ENCODE measurements at places on chromosomes 16 and 17.

GRCh38 chr17:60577147-60577915, 22.7 kb upstream of the PPM1D start:
- peak; percentile 42 for DNase-seq

DNA sequence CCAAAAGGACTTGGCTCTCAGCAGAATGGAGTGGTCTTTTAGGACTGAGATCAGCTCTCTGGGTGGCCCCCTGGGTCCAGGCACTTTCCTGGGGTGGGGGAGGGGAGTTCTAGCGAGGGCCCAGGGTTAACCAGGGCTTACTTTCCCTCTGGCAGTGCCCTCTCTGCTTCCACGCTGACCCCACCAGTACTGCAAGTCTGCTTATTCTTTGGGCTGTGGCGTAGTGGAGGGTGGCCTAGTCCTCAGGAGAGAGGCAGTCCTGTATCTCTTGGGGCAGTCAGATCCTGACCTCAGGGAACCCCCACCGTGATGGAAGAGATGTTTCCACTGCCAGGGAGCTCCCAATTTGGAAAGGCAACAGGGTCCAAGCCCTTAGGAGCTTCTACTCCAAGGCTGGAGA, 79.4 kb downstream of the CCDC182 start:
- no peak for DNase-seq

- no peak for DNase-seq
Observed at GRCh38 chr16:1221628-1222552, 3.2 kb downstream of the TPSG1 start.

GRCh38 chr17:32487473-32488176, 832 bp downstream of the CDK5R1 start:
- DNase-seq: no peak

GRCh38 chr17:34533806-34534527, 45.4 kb upstream of the TMEM132E start:
- no peak for DNase-seq

GRCh38 chr16:87552072-87552718, 50.1 kb upstream of the JPH3 start:
- DNase-seq: no peak

DNA sequence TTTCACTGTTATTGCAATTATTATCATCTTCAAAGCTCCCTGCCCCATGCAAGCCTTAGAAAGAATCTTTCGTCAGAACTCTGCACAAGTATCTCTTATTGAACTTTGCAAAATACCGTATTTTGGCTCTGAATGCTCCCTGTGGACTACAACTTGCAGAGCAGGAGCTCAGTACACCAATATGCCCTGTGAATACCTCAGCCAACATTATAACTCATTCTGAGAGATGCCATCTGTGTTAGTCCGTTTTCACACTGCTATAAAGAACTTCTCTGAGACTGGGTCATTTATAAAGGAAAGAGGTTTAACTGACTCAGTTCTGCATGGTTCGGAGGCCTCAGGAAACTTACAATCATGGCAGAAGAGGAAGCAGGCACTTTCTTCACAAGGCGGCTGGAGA, 87.2 kb upstream of the XYLT1 start:
- DNase-seq: no peak

DNA sequence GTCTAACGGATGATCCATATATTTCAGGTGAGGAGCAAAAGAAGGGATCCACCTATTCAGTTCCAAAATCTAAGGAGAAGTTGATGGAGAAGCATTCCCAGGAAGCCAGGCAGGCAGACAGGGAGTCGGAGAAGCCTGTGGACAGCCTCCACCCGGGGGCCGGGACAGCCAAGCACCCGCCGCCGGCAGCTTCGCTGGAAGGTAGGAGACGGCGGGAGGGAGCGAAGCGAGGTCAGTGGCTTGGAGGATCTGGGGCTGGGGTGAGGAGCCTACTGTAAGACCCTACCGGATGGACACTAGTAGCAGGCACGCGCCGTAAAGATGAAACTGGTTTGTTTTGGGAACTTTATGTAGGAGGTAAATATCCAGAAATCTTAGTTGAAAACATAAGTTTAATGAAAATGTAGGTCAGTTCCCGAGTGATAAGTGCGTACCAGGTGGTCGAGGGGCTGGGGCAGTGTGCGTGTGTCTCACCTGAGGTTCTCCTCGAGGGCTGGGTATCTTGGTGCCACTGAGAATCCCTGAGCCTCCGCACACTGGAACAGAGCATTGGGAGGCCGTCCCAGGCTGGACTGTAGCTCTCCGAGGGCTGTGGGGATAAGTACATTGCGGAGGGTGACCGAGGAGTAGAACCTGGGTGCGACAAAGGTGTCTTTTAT, 714 bp downstream of the SPATA33 start:
- DNase-seq: no peak

GRCh38 chr17:39738983-39739884, 1.5 kb downstream of the GRB7 start:
- no peak for DNase-seq

GRCh38 chr16:16798504-16798903, 419.6 kb downstream of the NPIPA7 start:
- no peak for DNase-seq

DNA sequence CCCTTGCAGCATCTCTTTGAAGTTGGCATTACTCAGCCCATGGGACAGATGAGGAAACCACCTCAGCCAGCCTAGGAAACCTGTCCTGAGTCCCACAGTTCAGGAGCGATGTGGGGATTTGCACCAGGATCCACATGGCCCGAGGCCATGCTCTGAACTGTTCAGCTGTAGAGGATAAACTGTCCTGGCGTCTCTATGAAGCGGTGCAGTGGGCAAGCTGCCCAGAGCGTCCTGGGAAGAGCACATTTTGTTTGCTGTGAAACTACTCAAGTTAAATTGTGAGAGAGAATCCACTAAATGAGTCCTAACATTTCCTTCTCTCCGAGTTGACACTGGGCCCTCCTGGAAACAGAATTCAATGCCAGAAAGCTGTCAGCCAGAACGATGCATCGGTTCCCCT, 276.6 kb upstream of the TNRC6C start:
- no peak for DNase-seq

GRCh38 chr17:81967533-81968395, 6.8 kb upstream of the NOTUM start:
- DNase-seq: no peak

- no peak for DNase-seq
Observed at GRCh38 chr17:31397256-31397939, 5.9 kb downstream of the RAB11FIP4 start.

GRCh38 chr17:43848601-43849000, 1.6 kb downstream of the CD300LG start:
- DNase-seq: no peak

DNA sequence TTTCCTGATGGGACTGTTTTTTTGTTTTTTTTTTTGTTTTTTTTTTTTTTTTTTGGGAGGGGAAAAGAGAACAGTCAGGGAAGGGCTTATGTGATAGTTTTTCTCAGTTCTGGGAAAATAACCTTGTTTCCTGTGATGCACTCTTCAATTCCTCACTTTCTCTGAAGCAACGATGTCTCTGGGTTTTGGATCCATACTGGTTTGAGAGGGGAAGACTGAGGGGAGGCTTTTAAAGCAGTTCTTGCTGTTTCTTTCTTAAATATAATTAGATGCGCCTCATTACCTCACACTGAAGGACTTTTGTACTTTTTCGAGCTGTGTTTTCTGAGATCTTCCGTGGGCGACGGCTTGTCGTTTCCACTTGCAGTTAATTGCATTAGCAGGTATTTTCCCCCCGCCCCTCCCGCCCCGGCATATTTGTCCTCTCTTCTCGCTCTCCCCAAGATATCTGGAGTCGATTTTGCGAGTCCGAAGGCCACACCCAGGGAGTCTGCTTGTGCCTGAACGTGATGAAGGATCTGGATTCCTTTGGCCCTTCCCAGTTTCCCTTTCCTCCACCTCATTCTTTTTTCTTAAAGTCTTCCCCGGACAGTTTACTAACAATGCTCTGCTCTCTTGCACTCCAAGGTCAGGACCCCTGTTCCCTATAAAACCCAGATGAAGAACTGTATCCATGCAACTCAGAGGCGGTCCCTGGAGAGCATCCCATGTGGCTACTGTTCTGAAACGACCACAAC, 125.2 kb upstream of the ZFHX3 start:
- DNase-seq: no peak

DNA sequence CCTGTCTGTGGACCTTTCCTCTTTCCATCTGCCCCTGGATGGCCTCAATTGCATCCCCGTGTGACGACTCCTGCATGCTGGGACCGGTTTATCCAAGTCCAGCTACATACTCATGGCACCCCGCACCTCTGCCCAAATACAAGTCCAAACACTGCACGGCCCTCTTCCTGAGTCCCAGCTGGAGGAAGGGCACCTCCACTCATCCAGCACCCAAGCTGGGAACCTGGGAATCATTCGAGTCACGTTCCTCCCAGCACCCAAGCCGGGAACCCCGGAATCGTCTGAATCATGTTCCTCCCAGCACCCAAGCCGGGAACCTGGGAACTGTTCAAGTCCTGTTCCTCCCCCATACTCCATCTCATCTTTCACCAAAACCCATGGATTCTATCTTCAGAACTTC, 10.2 kb downstream of the TRARG1 start:
- DNase-seq: no peak

DNA sequence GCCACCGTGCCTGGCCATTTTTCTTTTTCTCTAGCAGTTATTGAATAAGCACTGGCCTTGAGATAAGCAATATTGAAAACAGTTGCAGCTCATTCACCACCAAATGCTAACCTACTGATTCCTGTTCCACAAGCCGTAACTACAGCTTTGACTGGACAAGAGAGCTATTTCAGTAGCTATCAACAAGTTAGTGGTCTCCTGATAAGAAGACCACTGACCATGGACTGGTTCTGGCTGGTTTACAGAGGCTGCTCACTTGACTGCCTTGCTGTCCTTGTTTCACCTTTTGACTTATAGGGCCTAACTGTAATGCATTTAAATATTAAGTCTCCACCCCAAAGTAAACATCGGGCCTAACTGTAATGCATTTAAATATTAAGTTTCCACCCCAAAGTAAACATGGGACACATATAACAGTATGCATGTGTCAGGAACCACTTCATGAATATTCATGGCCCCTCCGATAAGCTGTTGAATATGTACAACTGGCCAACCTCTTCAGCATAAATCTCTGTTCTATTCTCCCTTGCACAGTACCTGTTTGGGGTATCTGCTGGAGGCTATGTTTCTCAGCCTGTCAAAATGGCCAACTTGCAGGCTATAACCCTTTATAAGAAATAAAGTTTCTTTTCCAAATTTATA, 94.1 kb downstream of the USP32 start:
- DNase-seq: no peak

DNA sequence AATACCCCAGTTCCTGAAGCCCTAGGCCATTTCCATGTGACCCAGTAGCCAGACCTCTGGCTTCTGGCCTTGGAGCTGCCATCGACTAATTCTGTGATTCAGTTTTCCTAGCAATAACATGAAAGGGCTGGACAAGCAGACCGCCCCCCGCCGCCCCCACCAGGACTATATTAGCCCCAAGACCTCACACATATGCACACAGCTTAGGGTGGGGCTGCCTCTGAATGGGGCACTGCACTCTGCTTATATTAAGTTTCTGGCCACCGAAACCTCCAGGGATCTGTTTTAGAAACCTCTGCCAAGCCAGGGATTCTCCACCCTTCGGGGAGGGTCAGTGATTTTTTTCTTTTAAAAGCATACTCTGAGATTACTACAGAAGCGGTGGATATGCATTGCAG, 2.3 kb downstream of the RAB11FIP4 start:
- no peak for DNase-seq

DNA sequence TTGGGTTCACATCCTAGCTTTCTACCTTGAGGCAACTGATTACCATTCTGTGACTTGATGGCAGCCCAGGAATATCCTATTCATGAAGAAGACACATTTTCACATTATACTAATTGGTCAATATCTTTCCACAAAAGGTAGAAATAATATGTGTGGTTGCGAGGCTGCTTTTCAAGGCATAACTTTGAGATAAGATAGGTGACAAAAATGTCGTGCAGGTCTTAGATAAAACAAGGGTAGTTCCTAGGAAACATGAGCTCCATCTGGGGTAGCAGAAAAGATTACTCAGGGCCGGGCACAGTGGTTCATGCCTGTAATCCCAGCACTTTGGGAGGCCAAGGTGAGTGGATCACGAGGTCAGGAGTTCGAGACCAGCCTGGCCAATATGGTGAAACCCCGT, 22.3 kb upstream of the TEKT3 start:
- DNase-seq: no peak

GRCh38 chr16:3017794-3018506, at the start of gene CLDN6:
Gene CLDN6 (minus strand): TSS chr16:3018183. CDS start chr16:3016021, 2,162 bp downstream.
- DNase-seq: no peak

- DNase-seq: no peak
Observed at GRCh38 chr16:57060323-57061083, 31.9 kb upstream of the CPNE2 start.

GRCh38 chr16:54720259-54720658, 210.4 kb upstream of the IRX5 start:
- no peak for DNase-seq

DNA sequence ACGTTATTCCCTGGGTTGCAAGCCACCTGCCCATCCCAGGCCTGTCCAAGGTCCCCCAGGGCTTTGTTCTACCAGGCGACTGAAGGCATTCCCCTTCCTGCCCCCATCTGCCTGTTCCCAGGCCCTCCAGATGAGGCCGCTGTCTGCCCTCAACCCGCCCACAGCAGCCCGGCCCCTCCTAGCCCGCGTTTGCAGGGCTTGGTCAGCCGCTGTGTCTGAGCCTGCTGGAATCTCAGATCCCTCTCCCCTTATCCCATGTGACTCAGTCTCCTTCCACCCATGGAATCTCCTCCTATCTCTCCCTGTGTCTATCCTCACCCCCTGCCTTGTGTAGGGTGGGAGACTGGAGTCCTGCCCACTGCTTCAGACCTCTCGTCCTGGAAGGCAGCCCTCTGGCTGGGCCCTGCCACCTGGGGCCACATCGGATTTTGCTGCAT, 186.0 kb upstream of the TNRC6C start:
- DNase-seq: peak; percentile 58

GRCh38 chr17:62921817-62922216, 44.2 kb upstream of the TANC2 start:
- no peak for DNase-seq

GRCh38 chr17:913207-913606, 66.4 kb downstream of the NXN start:
- no peak for DNase-seq

DNA sequence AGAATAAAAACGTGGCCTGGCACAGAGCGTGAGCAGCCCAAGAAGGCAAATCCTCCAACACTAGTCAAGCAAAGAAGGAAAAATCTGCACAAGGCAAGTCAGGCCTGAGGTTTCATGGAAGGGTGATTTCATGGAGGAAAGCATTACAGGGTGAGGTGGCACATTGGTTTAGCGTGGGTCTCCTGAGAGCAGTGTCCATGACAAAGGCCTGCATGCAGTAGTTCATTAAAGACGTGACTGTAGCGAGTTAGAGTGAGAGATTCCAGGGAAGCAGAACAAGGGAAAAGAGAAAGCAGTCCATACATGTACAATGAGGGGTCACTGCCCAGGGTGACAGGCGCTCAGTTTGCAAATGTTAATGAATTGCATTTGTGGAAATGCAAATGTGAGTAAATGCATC, 285.0 kb upstream of the ERCC4 start:
- DNase-seq: no peak

DNA sequence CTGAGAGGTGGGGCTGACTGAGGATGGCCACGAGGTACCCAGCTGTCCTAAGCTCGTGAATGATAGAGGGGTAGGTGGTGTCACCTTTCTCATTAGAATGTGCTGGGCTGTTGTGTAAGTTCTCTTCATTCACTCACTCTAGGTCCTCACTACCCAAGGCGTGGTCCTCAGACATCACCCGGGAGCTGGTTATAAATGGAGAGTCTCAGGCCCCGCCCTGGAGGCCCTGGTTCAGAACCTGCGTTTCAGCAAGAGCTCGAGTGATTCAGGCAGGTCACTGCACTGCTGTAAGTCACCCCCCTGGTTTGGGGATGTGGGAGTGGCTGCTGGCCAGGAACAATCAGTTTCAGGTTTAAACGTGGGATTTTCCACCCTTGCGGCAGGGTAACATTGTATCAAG, 139.8 kb downstream of the FOXL1 start:
- no peak for DNase-seq
